Neural crest cell (in vitro differentiated cells): ENCODE measurements at places on chromosomes 12 and 14. TPM values are rescaled to one million over a fixed set of nuclear protein-coding genes. Genes with fewer than 3 reads are reported as not detected.

- no peak for DNase-seq
- no peak overlapping the region for H3K4me3 ChIP-seq
- H3K4me1 ChIP-seq = no peaks in the 10 kb centered on the region
- H3K36me3 ChIP-seq = peaks cover 6% of the 10 kb centered on the region
- H3K27ac ChIP-seq = no peak overlapping the region
- no peaks in the 10 kb centered on the region for H3K27me3 ChIP-seq
Measured at GRCh38 chr12:72442217-72442616, 170.0 kb downstream of the TRHDE start.

DNA sequence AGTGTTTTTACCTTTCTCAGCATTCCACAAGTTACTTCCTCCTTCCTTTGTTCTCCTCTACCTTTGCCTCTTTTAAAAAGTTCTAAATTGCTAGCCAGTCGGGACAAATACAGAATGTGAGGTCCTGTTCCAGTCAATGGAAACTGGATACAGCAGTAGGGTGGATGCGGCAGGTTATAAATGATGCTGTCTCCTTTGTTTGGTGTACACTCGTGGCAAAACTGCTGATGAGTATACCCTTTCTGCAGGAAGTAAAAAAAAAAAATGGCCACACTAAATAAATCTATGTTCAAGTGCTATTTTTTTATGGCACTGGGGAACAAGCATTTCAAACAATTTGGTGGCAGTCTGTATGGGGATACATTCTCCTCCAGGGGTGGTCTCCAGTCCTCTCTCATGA is 27.5 kb downstream of the KLRK1 start:
- no peaks in the 10 kb centered on the region for H3K27me3 ChIP-seq
- H3K4me3 ChIP-seq = peak overlapping the region; percentile 35
- peaks cover 21% of the 10 kb centered on the region for H3K4me1 ChIP-seq
- no peaks in the 10 kb centered on the region for H3K36me3 ChIP-seq

DNA sequence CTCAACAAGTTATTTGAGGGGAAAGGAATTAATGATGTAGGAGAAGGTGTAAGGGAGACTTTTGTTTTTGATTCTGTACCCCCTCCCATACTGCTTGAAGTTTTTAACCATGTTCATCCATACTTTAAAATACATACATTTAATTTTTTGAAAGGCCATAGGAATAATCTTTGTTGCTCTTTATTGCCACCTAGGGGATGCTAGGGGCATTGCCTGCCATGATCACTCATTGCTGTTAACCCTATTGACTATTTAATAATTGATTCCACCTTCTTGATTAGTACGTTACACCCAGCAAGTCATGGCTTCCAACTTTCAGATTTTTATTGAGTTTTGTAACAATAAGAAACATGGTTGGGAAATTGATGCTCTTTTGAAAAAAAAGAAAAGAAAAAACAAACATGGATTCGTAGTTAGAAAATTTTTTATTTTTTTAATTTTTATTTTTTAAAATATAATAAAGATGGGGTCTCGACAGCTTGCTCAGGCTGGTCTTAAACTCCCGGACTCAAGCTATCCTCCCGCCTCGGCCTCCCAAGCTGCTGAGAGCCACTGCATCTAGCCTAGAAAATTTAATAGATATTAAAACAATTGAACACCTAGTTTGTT is 8.5 kb upstream of the PRKAB1 start:
- peak; percentile 30 for DNase-seq
- H3K4me1 ChIP-seq = no peaks in the 10 kb centered on the region
- peaks cover 47% of the 10 kb centered on the region for H3K27me3 ChIP-seq
- H3K27ac ChIP-seq = no peak overlapping the region
- no peaks in the 10 kb centered on the region for H3K36me3 ChIP-seq

GRCh38 chr12:91732086-91732485 is 413.6 kb downstream of the BTG1 start:
- no peak for DNase-seq
- peaks cover 6% of the 10 kb centered on the region for H3K4me1 ChIP-seq
- no peaks in the 10 kb centered on the region for H3K27me3 ChIP-seq
- H3K27ac ChIP-seq = no peak overlapping the region

GRCh38 chr14:53902307-53902706 is 54.3 kb downstream of the BMP4 start:
- no peak overlapping the region for H3K27ac ChIP-seq
- no peaks in the 10 kb centered on the region for H3K4me1 ChIP-seq
- H3K36me3 ChIP-seq = peaks cover 5% of the 10 kb centered on the region

DNA sequence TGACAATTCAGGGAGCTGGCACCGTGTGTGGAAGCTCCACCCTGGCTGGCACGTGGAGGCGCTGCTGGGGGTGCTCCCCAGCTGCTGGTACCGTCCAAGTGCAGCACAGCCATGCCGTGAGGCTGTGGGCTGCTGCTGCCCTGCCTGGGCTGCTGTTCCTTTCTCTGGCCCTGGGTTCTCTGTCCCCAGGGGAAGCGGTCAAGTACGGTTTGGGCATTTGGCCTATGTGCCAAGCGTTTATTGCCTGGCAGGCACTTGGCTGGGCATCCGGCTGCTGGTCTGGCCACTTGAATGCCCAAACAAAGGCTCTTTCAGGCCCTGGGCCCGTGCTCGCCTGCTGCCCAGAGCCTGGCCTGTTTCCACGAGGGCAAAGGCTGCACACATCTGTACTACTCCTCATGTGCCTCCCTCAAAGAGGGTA is 39.6 kb downstream of the RHOF start:
- DNase-seq = no peak
- peaks cover 8% of the 10 kb centered on the region for H3K4me1 ChIP-seq
- no peak overlapping the region for H3K4me3 ChIP-seq
- no peak overlapping the region for H3K27ac ChIP-seq
- H3K36me3 ChIP-seq = peaks cover 2% of the 10 kb centered on the region

DNA sequence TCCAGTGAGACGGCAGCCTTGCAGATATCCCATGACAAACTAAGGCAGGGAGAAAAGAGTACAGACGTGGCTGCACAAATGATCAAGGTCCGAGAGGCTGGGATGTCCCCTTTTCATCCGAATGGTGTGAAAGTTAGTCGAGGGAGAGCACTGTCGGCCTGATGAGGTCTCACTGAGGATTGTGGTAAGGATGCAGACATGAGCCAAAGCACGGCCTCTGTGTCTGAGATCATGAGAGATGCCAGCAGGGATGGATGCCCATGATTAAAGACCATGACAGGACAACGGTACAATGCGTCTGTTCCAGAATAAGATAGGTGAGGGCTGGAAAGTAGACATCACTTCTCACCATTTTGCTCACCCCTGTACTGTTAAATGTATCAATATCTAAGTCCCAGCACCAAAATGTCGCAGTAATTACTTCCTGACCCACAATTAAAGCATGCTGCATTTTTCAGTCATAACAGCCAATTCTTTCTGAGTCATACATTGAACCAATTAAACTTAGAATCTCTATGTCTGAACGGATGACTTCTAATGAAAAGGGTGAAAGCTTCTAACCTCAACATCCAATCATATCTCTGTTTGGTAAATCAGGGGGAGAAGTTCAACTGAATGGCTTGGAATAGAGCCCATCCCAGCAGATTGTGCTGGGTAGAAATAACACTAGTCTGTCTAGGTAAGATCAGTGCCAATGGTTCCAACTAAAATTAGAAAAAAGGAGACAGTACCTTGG is 249.6 kb upstream of the SOX5 start:
- no peak overlapping the region for H3K27ac ChIP-seq
- H3K4me3 ChIP-seq = no peak overlapping the region
- peaks cover 22% of the 10 kb centered on the region for H3K4me1 ChIP-seq
- peaks cover 4% of the 10 kb centered on the region for H3K36me3 ChIP-seq

DNA sequence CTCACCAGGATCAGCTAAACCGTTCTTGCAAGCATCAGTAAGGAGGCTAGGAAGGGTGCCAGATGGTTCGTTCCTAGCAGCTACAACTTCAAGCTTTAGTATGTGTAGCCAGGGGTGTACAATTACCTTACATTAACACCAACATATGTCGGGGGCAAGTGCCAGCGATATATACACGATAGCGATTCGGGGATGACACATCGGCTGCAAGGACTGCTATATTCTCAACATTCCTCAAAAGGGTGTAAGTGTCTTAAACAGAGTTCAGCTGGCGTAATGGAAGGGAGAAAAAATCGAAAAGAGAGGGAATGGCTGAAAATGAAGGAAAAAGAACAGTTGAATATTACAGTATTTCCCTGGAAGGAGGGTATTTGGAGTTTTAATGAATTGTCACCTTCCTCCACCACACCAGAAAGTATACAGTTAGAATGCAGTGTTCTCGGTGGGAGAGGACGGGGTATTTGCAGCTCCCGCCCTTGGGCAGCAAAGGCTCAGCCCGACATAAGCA is 545 bp downstream of the LIMA1 start:
- no peak for DNase-seq
- H3K4me3 ChIP-seq = peak overlapping the region; percentile 86
- peaks cover 14% of the 10 kb centered on the region for H3K4me1 ChIP-seq

GRCh38 chr14:79278798-79279644 is 932.3 kb downstream of the DIO2 start:
- peak; percentile 72 for DNase-seq
- H3K36me3 ChIP-seq = no peaks in the 10 kb centered on the region
- H3K27ac ChIP-seq = no peak overlapping the region
- H3K4me1 ChIP-seq = peaks cover 26% of the 10 kb centered on the region
- peak overlapping the region; percentile 98 for H3K4me3 ChIP-seq

GRCh38 chr12:113802966-113803758 is 163.0 kb downstream of the RBM19 start:
- H3K4me3 ChIP-seq = no peak overlapping the region

DNA sequence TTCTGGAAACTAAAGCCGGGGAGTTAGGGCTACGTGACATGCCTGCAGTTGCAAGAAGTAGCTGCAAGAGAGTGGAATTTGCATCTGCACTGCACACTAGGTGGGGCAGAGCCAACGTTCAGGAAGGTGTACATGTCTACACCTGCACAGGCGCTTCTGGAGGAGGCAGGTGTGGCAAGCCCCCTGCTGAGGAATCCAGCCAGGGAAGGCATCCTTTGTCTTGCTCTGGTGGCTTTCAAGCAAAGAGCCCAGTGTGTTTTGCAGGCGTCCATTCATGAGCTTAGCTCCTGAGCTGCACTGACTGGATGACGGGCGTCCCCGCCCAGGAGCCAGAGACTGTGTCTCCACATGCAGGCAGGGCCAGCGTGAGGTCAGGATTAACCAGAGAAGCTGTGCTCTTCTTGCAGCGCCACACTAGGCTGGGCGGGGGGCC is 116.3 kb downstream of the ZFP36L1 start:
- peaks cover 3% of the 10 kb centered on the region for H3K36me3 ChIP-seq
- DNase-seq = no peak
- no peaks in the 10 kb centered on the region for H3K27me3 ChIP-seq

GRCh38 chr14:65190312-65190711 is 88.0 kb upstream of the MAX start:
- peaks cover 5% of the 10 kb centered on the region for H3K4me1 ChIP-seq
- no peak for DNase-seq
- H3K27me3 ChIP-seq = peaks cover 12% of the 10 kb centered on the region
- H3K36me3 ChIP-seq = no peaks in the 10 kb centered on the region
- no peak overlapping the region for H3K4me3 ChIP-seq

DNA sequence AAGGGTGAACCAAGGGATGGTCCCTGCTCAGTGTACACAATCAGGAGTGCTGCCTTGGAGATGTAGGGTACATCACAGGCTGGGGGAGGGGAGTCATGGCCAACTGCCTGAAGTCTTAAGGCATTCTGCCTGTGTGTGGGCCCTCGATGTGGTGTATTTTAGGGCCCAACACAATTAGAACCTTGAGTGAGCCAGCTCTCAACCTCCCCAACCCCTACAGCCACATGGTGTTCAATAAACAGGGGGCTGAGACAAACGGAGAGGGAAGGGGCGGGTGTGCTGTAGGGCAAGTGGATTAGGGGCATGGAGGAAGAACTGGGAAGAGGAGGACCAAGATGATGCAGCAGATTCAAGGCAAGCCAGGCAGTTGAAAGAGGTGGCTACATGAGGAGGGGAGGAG is 8.6 kb upstream of the CHD4 start:
- H3K4me1 ChIP-seq = peaks cover 46% of the 10 kb centered on the region
- H3K4me3 ChIP-seq = no peak overlapping the region
- DNase-seq = no peak

DNA sequence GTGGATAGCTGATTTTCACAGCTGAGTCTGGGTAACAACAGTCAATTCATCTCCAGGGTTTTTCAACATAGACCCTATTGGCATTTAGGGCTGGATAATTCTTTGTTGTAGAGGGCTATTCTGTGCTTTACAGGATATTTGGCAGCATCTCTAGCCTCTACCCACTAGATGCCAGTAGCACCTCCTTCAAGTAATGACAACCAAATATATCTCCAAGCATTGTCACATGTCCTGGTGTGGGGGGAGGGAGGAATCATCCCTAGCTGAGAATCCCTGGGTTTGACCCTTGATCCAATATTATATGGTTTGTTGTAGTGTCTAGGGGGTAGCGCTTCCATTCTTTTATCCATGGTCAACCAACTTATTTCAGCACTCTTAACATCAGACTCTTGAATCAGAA is 157.2 kb downstream of the ANO4 start:
- H3K4me3 ChIP-seq = no peak overlapping the region
- no peaks in the 10 kb centered on the region for H3K36me3 ChIP-seq
- no peaks in the 10 kb centered on the region for H3K4me1 ChIP-seq
- DNase-seq = no peak
- H3K27ac ChIP-seq = no peak overlapping the region
- H3K27me3 ChIP-seq = peaks cover 6% of the 10 kb centered on the region

- H3K4me3 ChIP-seq = no peak overlapping the region
- no peaks in the 10 kb centered on the region for H3K27me3 ChIP-seq
- H3K4me1 ChIP-seq = peaks cover 16% of the 10 kb centered on the region
- H3K36me3 ChIP-seq = no peaks in the 10 kb centered on the region
- H3K27ac ChIP-seq = no peak overlapping the region
Measured at GRCh38 chr12:75692876-75693275, 181.5 kb upstream of the KRR1 start.

- H3K27ac ChIP-seq = no peak overlapping the region
- DNase-seq = no peak
- no peaks in the 10 kb centered on the region for H3K36me3 ChIP-seq
- H3K27me3 ChIP-seq = peaks cover 3% of the 10 kb centered on the region
Measured at GRCh38 chr12:40921563-40922163, 229.4 kb downstream of the CNTN1 start.

GRCh38 chr14:37417833-37418232 is 177.2 kb downstream of the FOXA1 start:
- H3K27me3 ChIP-seq = no peaks in the 10 kb centered on the region
- no peak overlapping the region for H3K4me3 ChIP-seq
- DNase-seq = no peak
- H3K27ac ChIP-seq = no peak overlapping the region
- H3K4me1 ChIP-seq = no peaks in the 10 kb centered on the region

- H3K27ac ChIP-seq = no peak overlapping the region
- no peaks in the 10 kb centered on the region for H3K4me1 ChIP-seq
- no peaks in the 10 kb centered on the region for H3K36me3 ChIP-seq
- no peaks in the 10 kb centered on the region for H3K27me3 ChIP-seq
Measured at GRCh38 chr12:52156757-52157565, 34.9 kb downstream of the KRT80 start.

Gene ENDOU
- total RNA-seq = not detected in 2 replicates

Gene CLEC14A
- not detected in 2 replicates for total RNA-seq

Gene DBX2
- total RNA-seq = not detected in 2 replicates

Gene MED6
- total RNA-seq = 50.9 and 52.3 TPM in 2 replicates

Gene SNRPF
- 70.6 and 71.5 TPM in 2 replicates for total RNA-seq

Gene ARMH4
- 31.2 and 36.2 TPM in 2 replicates for total RNA-seq

Gene PTPRB
- 0.59 and 0.93 TPM in 2 replicates for total RNA-seq

Gene RPGRIP1
- total RNA-seq = not detected in 2 replicates

Gene C12orf54
- not detected in 2 replicates for total RNA-seq

Gene FGD4
- 35.8 and 38.2 TPM in 2 replicates for total RNA-seq

Gene SLC38A2
- total RNA-seq = 186 and 199 TPM in 2 replicates

Gene PAWR
- total RNA-seq = 52.1 and 54.0 TPM in 2 replicates

Gene STAC3
- total RNA-seq = 3.8 and 4.1 TPM in 2 replicates

Gene TGM1
- total RNA-seq = 4.5 and 6.4 TPM in 2 replicates
